ENCODE measurements at places on chromosomes 1 and 21.

- DNase-seq, result no peak
These were observed 1359.6 kb downstream of the PLA2G4A start for GRCh38 chr1:188188317-188188716.

DNA sequence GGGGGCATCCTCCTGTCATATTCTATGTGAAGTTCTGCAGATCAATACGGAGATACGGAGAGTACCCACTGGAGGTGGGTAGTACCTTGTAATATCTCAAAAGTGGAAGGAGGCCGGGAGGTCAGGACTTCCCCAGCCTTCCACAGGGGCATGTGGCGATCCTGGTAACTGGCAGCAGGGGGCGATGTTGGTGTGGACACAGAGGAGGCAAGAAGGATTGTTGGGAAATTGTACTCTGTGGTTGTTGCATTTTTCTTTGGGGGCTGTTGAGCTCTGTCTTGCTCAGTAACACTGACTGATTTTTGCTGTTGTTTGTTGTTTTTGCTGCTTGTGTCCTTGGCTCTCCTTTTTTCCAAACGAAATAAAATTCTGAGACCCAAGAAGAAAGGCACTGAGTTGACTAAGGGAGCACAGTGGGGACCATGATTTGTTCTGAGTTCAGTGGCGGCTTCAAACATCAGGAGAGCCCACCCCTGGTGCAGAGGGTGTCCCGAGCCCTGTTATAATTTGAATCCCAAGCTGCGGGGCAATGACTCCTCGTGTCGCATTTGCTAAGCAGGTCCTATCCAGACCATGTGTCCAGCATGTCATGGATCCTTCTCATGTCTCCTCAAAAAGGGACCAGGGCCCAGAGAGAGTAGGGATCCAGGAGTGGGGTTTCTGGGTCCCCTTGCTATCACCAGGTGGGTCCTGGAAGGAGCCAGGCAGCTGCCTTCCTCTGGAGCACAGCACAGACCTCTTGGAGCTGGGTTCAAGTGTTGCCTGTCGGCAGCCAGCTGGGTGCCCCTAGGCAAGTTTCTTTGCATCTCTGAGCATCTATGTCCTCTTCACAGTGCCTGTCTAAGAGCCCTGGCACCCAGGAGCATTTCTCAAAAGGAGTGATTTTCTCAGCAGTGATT lies 22.8 kb downstream of the LHX4 start:
- peak; percentile 84 for DNase-seq

- DNase-seq, result no peak
These were observed 28.6 kb upstream of the STUM start for GRCh38 chr1:226519716-226520598.

DNA sequence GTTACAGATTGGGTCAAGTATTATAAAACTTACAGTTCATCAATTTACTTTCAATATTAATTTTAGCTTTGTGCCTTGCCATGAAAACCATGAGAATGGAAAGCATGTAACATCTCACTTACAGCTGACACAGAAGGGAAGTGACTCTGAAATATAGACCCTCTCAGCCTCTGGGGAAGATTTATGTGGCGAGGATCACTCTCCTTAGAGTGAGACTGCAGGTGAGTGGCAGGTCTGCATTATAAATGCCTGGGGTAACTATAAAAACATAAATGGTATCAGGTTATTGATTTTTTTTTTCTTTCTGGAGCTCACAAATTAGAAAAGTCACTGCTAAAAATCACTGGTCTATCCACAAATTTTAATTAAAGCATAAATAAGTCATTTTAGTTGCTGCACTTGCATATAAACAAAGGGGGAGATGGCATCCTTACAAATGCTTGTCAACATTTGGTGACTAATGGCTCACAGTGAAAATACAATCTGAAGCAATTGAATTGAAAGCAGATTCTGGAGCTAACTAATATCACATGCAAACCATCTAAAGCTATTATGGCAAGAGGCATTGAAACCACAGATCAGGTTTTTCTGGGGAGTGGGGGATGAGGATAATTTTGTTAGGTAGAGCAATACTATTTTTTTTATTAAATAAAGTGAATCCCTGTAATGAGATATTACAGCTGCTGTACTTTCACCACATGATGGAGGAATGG lies 200.9 kb downstream of the TM2D1 start:
- no peak for DNase-seq

DNA sequence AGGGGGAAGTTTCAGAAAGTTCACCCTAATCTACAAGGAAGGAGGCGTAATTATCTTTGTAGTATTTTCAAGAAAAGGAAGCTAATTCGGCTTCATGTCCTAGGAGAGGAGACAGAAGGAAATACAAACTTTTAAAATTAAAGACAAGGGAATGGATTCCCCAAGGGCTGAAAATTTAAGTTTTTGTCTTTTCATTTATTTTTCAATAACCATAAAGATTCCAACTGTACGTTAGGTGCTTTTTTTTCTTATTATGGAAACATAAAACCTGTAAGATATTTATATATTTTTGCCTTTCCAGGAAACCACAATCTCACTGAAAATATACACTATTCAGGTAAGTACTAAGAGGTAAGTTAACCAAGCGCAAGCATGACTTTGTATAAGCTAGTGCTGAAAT lies at the start of gene OR2M3:
OR2M3 (plus strand) TSS at position 301 of the 400 bp plus-strand sequence. CDS start 5,803 bp downstream, outside the sequence.
- no peak for DNase-seq

DNA sequence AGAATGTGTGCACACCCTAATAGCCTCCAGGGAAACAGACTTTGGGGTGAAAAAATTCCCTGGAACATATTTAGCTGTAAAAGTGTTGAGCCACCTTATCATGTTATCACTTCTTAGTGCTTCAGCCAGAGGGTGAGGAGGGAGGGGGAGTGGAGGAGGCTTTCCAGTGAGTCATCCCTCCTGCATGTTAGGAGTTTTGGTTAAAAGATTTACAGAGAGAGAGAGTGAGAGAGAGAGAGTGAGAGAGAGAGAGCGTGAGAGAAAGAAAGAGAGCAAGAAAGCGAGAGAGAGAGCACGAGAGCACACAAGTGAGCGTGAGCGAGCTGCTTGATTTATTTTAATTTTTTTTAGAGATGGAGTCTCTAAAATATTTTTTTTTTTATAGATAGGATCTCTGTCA lies 13.5 kb upstream of the CACNA1E start:
- DNase-seq, result no peak

- no peak for DNase-seq
These were observed 137.9 kb downstream of the FAF1 start for GRCh38 chr1:50822035-50822776.
